Progenitor cell of endocrine pancreas (in vitro differentiated cells): ENCODE measurements at places on chromosomes 12 and 14.

GRCh38 chr12:47995981-47996401 lies 8.3 kb downstream of the COL2A1 start:
- DNase-seq = no peak

DNA sequence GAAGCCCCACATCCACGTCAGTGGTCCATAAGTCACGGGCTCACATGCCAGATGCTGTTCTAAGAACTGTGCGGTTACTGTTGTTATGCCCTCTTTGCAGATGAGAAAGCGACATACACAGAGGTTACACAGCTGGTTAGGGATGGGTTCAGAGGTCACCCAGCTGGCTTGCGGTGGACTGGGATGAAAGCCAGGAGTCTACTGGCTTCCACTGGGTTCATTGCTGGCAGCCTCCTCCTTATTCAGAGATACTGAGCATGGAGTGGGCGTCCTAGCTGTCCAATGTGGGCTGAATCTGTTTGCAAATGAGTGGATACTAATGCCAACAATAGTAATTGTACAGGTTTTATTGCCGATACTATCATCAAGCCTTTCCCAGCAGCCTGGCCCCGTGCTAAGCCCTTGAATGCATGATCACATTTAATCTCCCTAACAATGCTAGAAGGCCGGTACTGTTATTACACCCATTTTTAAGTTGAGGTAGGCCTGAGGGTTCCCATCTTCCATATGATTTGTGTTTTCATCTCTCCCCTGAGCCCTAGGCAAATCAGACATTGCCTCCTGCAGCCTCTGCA lies 129.1 kb downstream of the PLXNC1 start:
- DNase-seq = no peak

- no peak for DNase-seq
Observed at GRCh38 chr14:105842105-105842504, 315.7 kb downstream of the TMEM121 start.

GRCh38 chr12:46461459-46461858 lies 88.9 kb upstream of the SLC38A2 start:
- DNase-seq = no peak

- no peak for DNase-seq
Observed at GRCh38 chr14:36162267-36162666, 14.3 kb downstream of the PTCSC3 start.

GRCh38 chr14:53368711-53369201 lies 215.6 kb upstream of the DDHD1 start:
- DNase-seq = no peak

DNA sequence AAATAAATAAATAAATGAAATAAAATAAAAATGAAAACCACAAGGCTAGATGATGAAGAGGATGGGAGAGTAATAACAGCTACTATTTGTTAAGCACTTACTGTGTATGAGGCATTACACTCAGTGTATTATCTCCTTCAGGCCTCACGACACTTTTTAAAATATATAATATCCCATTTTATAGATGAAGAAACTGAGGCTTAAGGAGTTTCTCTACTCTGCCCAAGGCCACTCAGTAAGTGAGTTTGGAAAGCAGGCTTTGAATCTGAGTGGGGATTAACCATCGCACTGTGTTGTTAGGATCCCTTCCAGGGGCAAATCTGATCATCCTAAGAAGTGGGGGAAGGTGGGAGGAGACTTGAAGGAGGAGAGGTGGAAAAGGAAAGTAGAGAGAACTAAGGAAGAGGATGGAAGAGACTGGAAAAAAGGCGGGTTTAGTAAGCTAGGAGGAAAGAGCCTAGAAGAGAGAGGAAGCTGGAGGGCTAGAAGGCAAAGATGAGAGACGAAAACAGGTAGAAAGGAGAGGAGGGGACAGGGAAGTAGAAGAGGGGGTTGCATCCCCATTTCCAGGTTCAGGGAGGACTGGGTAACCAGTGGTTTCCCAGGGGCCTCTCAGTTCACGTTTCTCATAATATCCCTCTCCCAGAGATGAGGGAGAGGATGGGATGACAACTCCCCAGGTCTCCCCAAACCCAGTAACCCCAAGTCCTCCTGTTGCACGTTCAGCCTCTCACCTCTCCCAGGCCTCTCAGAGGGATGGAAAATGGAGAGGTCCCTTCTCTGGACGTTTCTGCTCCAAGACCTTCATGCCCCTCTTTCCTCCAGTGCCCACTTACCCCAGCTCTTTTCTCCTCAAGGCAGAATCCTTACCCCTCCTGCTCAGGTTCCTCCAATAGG lies 1.7 kb downstream of the STAT6 start:
- DNase-seq = no peak
